ENCODE measurements at places on chromosomes 12 and 14.

- no peak for DNase-seq
These were observed 387 bp upstream of the IPO8 start for GRCh38 chr12:30696103-30696408.

- peak; percentile 98 for DNase-seq
These were observed 32.8 kb downstream of the ARID4A start for GRCh38 chr14:58331111-58331510.

DNA sequence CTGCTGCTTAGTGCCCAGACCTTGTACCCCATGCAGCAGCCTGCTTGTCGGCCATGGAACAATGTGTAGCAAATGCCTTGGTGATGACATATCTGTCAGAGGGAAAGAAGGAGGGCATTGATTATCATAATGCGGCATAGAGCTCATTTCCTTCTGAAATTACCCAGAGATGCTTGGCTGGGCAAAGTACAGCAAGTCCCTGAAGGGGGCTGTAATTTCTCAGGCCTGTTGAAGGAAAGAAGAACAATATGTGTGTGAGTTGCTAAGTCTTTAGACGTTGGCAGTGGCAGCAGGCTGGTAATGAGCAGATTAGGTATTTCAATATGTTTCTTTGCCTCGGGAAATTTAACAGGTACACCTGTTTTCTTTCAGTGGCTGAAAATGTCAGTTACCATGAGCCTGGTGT lies 128.6 kb downstream of the CRADD start:
- peak; percentile 82 for DNase-seq

DNA sequence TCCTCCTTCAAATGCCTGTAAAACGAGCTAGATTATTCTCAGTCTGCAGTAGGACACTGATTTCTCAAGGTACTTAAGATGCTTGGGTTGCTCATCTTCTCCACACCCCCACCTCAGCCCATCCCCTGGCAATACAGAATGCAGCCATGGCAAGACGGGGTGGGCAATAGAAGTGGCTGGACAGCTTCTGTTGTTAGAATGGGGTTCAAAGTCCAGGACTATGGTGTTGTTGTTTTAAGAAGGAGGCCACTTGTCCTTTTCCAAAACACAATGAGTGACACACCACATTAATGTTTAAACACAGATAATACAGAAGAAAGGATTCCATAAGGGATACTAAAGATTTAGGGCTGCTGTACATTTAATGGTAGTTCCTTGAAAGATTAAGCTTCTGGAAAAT lies 188.9 kb upstream of the BCL2L14 start:
- no peak for DNase-seq

- peak; percentile 11 for DNase-seq
These were observed 37.5 kb downstream of the EID3 start for GRCh38 chr12:104340925-104341611.

DNA sequence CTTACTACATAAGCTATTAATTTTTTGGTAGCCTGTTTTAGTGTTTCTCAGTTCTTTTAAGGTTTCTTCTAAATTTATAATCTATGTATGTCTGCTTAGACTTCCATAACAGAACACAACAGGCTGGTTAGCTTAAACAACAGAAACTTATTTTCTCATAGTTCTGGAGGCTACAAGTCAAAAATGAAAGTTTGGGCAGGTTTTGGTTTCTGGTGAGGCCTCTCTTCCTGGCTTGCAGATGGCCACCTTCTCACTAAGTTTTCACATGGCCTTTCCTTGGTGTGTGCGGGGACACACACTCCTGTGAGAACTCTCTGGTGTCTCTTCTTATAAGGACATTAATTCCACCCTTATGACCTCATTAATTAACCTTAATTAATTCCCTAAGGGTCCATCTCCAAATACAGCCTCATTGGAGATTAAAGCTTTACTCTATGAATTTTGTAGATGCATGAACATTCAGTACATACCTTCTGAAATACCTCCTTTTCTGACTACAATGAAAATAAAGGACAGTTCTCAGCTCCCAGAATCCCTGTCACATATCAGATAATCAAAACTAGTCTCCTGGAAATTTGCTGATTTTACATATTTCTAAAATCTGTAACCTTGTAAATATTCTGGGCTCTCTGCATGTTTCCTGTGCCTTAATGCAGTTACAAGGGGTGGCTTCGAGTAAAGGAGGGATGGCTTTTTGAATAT lies 23.2 kb upstream of the BMAL2 start:
- DNase-seq = no peak

DNA sequence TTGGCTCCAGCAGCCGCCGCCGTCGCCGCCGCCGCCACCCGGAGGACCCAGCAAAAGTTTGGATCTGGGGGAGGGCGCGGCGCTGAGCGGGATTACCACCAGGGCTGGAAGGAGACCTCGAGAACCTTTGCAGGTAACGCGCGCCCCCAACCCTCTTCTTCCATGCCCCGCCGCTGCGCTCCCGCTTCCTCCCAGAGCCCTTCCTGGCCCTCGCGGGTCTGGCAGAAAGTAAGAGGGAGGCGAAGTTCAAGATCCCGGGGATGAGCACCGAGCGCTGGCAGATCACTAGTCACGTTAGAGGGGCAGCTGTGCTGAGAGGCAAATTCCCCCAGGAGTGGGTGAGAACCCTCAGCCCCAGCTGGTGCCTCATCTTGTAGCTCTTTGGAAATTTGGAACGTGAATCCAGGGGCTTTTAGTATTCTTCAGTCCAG lies 3.9 kb downstream of the FLRT2 start:
- peak; percentile 69 for DNase-seq

GRCh38 chr12:15770021-15770420 lies 19.2 kb downstream of the EPS8 start:
- DNase-seq = no peak

DNA sequence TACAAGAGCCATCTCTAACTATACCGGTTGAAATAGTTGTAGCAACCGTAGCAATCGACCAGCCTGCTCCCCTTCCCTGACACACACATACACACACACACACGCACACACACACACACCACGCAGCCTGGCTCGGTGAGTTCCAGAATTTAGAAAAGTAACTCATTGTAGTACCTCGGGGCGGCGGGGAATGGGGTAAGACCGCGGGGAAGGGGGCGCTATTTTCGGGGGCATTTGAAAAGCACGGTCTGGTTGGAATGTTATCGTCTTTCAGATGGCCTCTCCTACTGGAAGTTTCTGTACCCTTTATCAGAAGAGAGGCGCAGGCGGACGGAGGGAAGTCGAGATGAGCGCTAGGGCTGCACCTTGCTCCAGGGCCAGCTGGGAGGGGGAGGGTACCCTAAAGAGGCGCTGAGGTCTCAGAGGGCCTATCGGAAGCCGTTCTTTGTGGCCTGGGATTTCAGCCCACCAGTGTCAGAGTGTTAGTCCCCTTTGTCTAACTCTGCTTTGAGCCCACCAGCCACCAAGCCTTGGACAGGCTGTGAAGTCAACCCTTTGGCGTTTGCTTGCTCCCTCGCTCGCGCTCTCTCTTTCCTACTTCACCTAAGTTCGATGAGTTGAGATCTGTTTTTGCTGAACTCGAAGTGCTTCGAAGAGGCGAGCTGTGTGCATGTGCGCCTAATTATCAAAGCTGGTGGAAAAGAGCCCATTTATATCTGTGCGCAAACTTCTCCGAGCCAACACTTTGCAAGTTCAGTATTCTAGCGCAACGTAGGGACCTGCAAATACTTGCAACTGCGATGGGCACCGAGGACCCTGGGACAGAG lies 837 bp downstream of the COL2A1 start:
- DNase-seq = no peak

GRCh38 chr12:114166362-114166761 lies 200.2 kb upstream of the RBM19 start:
- DNase-seq = peak; percentile 64

GRCh38 chr12:119354172-119354571 lies 19.6 kb downstream of the CCDC60 start:
- no peak for DNase-seq

DNA sequence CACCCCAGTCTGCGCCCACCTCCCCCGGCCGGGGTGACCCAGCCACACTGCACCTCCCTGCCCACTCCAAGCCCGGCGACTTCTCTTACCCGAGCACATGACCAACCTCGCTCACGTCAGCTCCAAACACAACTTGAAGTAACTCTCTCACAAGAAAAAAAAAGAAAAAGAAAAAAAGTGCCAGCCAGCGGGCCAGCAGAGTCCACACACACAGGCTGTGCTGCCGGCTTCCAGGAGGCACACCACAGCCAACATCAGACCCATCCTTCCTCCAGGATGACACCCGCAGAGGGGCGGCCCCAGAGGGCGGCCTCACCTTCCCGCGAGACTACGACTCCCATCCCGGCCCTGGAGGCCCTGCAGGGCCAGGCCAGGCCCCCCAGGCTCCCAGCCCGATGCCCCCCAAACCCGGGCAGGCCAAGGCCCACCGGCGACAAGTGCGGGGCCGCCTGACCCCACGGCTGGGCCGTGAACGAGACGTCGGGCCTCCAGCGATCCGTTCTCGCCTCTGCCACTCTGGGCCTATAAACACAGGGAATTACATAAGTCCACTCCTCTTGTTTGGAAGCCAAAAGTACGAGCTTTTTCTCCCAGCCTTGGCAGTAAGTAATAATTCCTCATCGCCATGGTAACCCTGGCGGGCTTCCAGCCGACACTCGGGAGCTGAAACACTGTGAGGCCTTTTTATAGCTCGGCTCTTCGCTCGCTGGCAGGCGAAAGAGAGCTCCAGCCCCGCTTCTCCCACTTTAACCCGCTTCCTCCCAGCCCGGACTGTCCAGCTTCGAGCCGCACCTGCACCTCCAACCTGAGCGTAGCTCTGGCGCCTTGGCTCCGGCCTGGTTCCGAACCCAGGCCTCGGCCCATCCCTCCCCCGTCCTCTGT lies 49.1 kb downstream of the NCOR2 start:
- peak; percentile 100 for DNase-seq

- no peak for DNase-seq
These were observed 57.4 kb downstream of the AACS start for GRCh38 chr12:125122668-125123067.

GRCh38 chr14:52014601-52015267 lies 25.4 kb downstream of the RTRAF start:
- DNase-seq = peak; percentile 52

DNA sequence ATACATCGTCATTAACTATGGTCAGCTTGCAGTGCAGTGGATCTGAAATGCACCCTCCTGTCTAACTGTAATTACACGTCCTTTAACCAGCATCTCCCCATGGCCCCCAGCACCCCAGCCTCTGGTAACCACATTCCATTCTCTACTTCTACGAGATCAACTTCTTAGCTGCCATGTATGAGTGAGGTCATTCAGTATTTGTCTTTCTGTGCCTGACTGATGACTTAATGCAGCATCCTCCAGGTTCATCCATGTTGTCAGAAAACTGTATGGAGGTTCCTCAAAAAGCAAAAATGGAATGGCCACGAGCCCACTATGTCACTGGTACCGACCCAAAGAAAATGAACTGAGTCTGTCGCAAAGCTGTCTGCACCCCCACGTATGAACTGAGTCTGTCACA lies 107.3 kb downstream of the RIMBP2 start:
- DNase-seq = no peak

GRCh38 chr12:4174417-4174816 lies 99.1 kb upstream of the CCND2 start:
- DNase-seq = no peak

GRCh38 chr14:54652188-54652587 lies 85.3 kb downstream of the SAMD4A start:
- DNase-seq = peak; percentile 95

- DNase-seq = peak; percentile 72
These were observed 14.8 kb downstream of the KMT5A start for GRCh38 chr12:123398550-123399254.

GRCh38 chr14:86003998-86004397 lies 474.1 kb downstream of the FLRT2 start:
- no peak for DNase-seq

DNA sequence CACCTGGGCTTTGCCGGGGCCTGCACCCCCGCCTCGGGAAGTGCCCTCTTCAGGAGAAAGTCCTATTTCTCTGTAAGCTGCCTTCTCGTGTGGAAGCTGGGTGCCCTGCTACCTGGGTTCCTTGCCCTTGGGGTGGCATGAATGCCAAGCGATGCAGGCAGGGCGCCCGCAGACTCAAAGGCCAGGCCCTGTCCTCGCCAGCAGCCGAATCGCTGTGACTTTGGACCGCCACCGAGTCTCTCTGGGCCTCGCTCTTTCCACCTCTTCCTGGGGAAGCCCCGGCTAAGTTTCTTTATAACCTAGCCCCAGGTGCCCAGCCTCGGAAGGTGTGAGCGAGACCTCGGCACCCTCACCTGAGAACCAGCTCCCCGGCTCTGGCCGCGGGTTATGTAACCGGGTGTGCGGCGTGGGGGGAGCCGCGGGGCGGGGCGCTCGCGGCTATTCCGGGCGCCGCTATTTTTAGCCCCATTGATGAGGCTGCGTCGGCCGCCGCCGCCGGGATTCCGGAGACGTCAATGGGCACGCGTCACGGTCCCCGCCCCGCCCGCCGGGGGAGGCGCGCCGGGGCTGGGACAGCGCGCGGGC lies 14.6 kb upstream of the NR4A1 start:
- peak; percentile 94 for DNase-seq

- no peak for DNase-seq
These were observed 44.9 kb downstream of the FOS start for GRCh38 chr14:75323571-75323970.

DNA sequence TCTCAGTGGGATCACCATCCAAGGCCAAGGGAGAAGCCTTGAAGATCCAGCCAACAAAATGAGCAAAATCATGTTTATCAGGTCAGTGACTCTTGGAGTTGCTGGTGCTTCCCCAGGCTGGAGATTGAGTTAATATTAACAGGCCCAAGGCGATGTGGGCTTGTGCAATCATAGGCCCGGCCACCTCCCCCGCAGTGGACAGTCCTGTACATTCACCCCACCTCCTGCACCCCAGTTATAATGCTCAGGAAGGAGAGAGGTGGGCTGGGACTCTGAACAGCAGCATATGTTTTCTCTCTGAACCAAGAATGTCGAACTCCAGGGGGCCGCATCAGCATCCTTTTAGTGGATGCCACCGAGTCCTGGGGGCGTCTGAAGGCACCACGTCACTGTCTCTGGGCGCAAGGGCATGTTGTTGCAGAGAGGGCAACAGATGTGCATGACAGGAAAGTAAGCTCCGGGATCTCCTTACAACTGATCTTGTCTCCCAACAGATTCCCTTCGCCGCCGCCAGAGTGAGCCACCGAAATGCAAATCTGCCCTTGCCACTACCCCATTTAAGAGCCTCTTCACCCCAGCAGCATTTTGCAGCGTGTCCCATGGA lies 32.2 kb upstream of the SERPINA6 start:
- DNase-seq = peak; percentile 56

- no peak for DNase-seq
These were observed 8.6 kb downstream of the TCP11L2 start for GRCh38 chr12:106311139-106311538.

DNA sequence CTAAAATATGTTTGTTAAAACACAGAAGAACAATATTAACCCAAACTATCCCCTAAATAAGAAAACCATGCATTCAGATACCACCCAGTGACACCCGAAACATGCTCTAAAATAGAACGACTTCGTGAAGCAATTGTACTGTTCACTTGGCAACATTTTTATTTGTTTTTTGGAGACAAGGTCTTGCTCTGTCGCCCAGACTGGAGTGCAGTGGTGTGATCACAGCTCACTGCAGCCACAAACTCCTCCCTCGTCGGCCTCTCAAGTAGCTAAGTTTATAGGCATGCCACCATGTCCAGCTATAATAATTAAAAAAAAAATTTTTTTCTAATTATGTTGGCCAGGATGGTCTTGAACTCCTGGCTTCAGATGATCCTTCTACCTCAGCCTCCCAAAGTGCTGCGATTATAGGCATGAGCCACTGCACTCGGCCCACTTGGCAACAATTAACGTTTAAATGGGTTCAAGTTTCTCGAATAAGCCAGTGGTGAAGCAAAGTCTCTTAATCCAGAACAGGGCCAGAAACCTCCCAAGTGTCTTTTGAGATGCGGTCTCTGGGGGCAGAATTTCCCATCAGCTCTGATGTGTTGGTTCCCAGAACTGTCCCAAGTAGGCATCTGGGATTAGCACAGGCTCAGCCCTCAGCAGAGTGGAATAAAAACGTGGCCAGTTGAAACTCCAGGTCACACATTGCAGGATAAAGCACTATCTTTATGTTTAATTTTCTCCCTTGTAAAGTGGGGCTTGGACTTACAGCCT lies 74.5 kb downstream of the TMCC3 start:
- DNase-seq = no peak

Data from tongue (tissue), 3 donors.